Karpas-422 (cell line): ENCODE measurements at places on chromosomes 13 and 19. TPM values are rescaled to one million over a fixed set of nuclear protein-coding genes. Genes with fewer than 3 reads are reported as not detected.

DNA sequence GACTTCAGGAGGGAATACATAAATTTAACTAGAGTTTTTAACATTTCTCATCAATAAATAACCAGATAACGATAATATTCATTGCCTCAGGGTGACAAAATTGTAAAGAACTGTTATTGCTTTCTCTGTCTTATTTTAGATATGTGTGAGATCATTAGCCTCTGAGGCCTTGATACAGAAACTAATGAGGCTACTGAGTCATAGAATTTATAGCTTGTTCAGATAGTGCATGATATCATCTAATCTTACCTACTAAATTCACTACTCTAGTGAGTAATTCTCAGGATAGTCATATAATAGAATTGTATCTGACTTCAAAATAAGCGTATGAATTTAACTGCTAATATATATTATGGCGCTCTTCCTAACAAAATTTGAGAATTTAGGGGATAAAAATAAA, 360.8 kb upstream of the KLHL1 start:
- no peaks in the 10 kb centered on the region for H3K27me3 ChIP-seq
- no peaks in the 10 kb centered on the region for H3K4me1 ChIP-seq
- H3K36me3 ChIP-seq: no peaks in the 10 kb centered on the region
- no peak overlapping the region for H3K4me3 ChIP-seq
- DNase-seq: no peak
- H3K27ac ChIP-seq: no peak overlapping the region

GAS6 gene
- total RNA-seq: not detected in 2 replicates

CTU1 gene
- 3.2 and 25.5 TPM in 2 replicates for total RNA-seq

TYROBP gene
- not detected in 2 replicates for total RNA-seq

DNA sequence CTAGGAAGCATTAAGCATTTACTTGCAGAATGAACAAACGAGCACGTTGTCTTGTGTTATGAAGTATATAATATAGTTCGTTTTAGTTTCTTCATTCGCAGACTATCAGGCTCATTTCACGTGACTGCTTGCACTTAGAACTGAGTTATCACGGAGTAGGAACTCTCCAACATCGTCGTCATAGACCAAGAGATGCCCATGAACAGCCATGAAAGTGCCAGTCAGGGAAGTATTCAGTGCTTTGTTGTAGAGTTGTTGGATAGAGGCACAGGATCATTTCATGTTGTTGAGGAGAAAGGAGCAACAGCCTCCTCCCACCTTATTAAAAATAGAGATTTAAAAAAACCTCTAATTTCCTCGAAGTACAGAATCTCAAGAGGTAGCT, 977 bp upstream of the IL17D start:
- H3K4me1 ChIP-seq: peaks cover 14% of the 10 kb centered on the region
- H3K4me3 ChIP-seq: peak overlapping the region; percentile 85
- H3K27me3 ChIP-seq: no peaks in the 10 kb centered on the region
- no peak for DNase-seq
- no peaks in the 10 kb centered on the region for H3K36me3 ChIP-seq
- no peak overlapping the region for H3K27ac ChIP-seq

DNA sequence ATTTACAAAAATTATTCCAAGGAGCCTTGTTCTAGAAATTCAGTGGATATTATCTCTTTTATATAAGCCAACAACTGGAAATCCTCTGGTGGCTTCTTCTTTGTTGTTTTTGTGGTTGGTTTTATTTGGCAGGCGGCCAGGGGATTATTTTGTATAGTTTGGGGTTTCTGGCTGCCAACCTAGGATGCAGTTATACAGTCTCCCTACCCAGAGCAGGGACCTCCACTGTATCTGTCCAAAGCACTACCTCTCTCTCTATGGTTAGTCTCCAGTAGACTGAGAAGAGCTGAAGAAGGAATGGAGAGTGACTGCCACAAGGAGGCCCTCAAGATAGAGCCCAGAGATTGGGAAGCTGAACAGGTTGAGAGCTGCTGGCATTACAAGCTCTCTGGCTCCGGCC, 80.2 kb downstream of the ZAR1L start:
- no peaks in the 10 kb centered on the region for H3K36me3 ChIP-seq
- H3K27ac ChIP-seq: no peak overlapping the region
- no peak for DNase-seq
- no peaks in the 10 kb centered on the region for H3K27me3 ChIP-seq
- H3K4me1 ChIP-seq: no peaks in the 10 kb centered on the region

- no peaks in the 10 kb centered on the region for H3K27me3 ChIP-seq
- DNase-seq: no peak
- H3K4me1 ChIP-seq: peaks cover 39% of the 10 kb centered on the region
- no peak overlapping the region for H3K4me3 ChIP-seq
- no peak overlapping the region for H3K27ac ChIP-seq
Measured at GRCh38 chr13:50412046-50412617, 396.9 kb downstream of the KCNRG start.

- no peaks in the 10 kb centered on the region for H3K27me3 ChIP-seq
- no peak for DNase-seq
- H3K36me3 ChIP-seq: no peaks in the 10 kb centered on the region
- H3K4me3 ChIP-seq: no peak overlapping the region
- no peak overlapping the region for H3K27ac ChIP-seq
Measured at GRCh38 chr13:75960538-75960994, 324.4 kb downstream of the LMO7 start.

DNA sequence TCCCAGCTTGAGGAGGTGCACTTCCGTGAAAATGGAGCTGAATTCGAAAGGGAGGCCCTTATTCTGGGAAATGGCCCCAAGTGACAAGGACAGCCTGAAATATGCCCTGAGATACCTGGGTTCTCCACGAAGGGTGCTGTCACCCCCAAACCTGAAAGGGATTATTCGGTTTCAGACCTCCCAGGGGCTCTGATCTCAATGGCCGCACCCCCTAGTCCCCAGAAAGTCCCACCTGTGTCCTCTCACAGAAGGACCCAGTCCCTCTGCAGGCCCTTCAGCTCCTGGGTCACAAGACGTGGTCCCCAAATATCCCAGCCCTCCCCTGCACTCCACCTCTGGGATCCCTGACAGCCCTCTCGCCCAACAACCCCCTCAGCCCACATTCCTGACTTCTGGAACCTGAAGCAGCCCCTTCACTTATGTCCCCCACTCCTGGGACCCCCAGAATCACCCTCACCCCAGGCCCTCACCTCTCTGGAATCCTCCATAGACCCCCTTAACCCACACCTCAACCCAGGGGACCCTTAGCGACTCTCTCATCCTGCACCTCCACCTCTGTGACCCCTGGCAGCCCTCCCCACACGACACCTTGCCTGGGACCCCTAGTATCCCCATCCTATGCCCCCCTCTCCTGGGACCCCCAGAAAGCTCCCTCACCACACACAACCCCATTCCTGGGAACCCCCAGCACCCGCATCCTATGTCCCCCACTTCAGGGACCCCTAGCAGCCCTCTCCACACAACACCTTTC, 606 bp downstream of the SYNGR4 start:
- H3K27ac ChIP-seq: no peak overlapping the region
- DNase-seq: no peak
- no peaks in the 10 kb centered on the region for H3K27me3 ChIP-seq
- H3K4me1 ChIP-seq: peaks cover 19% of the 10 kb centered on the region
- peak overlapping the region; percentile 65; the same call in 1 of the 2 replicates for H3K4me3 ChIP-seq

GRCh38 chr13:99332456-99332855, 25.3 kb upstream of the GPR183 start:
- no peak for DNase-seq
- H3K36me3 ChIP-seq: peaks cover 4% of the 10 kb centered on the region; the same call in 1 of the 2 replicates
- no peak overlapping the region for H3K4me3 ChIP-seq
- peaks cover 71% of the 10 kb centered on the region for H3K4me1 ChIP-seq
- no peaks in the 10 kb centered on the region for H3K27me3 ChIP-seq
- H3K27ac ChIP-seq: peak overlapping the region; percentile 95

ZNF221 gene
- total RNA-seq: 0.19 TPM in 1 of 2 replicates, not detected in the other

SIGLEC8 gene
- not detected in 2 replicates for total RNA-seq

GRCh38 chr19:43380771-43381386, 27.4 kb downstream of the CD177 start:
- no peak overlapping the region for H3K4me3 ChIP-seq
- no peaks in the 10 kb centered on the region for H3K27me3 ChIP-seq
- H3K4me1 ChIP-seq: no peaks in the 10 kb centered on the region
- H3K27ac ChIP-seq: no peak overlapping the region

ZNF541 gene
- total RNA-seq: not detected in 2 replicates

- H3K4me3 ChIP-seq: no peak overlapping the region
- H3K36me3 ChIP-seq: no peaks in the 10 kb centered on the region
- no peak overlapping the region for H3K27ac ChIP-seq
- no peaks in the 10 kb centered on the region for H3K4me1 ChIP-seq
- H3K27me3 ChIP-seq: no peaks in the 10 kb centered on the region
- no peak for DNase-seq
Measured at GRCh38 chr13:75647126-75647784, 11.1 kb downstream of the LMO7 start.

GRCh38 chr19:44007473-44007872, 4.7 kb downstream of the ZNF230 start:
- no peak for DNase-seq
- H3K36me3 ChIP-seq: peaks cover 59% of the 10 kb centered on the region
- no peak overlapping the region for H3K27ac ChIP-seq
- H3K4me3 ChIP-seq: no peak overlapping the region
